BE2C (cell line): ENCODE measurements at places on chromosomes 13 and 19.

GRCh38 chr19:42276821-42277220 lies 7.8 kb downstream of the CIC start:
- no peak for DNase-seq

- DNase-seq = no peak
Observed at GRCh38 chr13:45717349-45717748, 15.2 kb downstream of the CBY2 start.

GRCh38 chr19:13597640-13598039 lies 91.4 kb upstream of the CACNA1A start:
- DNase-seq = peak; percentile 50

DNA sequence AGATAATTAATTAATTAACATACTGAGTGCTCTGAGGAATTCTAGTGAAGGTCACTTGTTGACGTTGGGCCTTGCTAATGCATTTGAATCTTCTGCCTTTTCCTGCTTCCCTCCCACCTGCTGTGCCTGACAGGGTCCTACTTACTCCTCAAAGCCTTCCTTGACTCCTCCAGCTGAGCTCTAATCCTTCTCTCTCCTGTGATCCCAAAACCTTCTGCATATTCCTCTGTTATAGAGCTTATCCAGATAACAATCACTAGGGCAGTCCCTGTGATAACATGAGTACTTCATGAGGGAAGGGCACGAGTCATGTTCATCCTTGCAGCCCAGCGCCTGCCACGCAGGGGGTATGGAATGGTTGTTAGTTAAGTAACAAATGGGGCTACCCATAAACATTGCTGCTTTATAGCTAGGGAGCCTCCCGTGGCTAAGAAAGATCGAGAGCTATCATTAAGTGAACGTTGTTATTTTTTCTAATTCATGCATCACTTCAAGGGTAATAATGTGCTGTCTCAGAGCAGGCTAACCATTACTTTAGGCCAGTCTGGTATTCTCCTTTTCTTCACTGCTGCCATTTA lies 19.1 kb upstream of the SPATA13 start:
- DNase-seq = no peak

DNA sequence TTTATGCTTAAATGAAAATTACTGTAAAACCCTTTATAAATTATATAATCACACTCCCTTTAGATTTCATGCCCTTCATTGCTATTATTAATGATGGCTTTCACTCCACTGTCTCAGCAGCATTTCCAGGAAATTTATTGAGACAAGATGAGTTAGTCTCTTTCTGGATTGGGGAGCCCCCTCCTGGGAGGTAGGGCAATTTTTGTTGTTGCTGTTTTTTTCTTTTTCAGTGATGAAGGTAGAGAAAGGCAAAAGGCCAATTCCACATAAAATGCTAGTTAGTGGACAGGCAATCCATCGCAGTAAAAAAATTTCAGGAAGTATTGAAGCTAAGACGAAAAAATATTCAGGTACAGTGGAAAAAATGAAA lies 80.2 kb downstream of the TEX26 start:
- no peak for DNase-seq

GRCh38 chr19:57210381-57210780 lies 19.1 kb downstream of the ZNF264 start:
- no peak for DNase-seq

GRCh38 chr13:59483501-59484145 lies 680.1 kb downstream of the DIAPH3 start:
- DNase-seq = peak; percentile 29

DNA sequence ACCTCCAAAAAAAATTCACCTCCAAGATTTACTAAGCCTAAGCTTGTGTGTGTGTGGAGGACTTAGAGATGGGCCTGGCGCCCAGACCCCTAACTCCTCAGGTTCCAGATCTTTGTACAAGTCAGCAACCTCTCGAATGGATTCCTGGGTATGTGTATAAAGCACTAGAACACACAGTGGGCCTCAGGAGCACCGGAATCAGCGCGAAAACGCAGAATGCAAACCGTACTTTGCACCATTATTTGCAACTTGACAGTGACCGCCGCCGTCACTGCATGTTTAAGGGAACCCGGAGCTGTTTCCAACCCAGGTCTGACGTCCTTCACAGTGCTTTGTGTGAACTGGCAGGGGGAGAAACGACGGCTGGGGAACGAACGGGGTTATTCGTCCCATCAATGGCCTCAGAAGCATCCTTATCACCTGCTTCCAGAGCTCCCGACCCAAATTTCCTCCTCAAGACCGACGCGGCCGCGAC lies 688 bp downstream of the ZNF606 start:
- DNase-seq = peak; percentile 23

DNA sequence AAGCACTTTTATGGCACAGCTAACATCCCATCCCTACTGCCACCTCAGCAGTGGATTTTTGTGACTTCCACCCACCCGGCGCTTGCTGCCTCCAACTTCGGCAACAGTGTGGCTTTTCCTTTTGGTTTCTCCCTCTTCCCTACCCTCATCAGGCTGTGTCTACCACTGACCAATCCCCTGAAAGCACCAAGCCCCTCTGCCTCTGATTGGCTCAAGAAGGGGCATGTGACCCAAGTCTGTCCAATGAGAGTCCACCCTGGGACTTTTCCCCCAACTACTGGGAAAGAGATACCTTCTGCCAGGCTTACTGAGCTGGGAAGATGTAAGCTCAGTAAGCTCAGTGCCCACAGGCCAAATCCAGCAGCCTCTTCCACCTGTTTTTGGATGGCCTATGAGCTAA lies 5.8 kb downstream of the SMIM7 start:
- DNase-seq = peak; percentile 43

DNA sequence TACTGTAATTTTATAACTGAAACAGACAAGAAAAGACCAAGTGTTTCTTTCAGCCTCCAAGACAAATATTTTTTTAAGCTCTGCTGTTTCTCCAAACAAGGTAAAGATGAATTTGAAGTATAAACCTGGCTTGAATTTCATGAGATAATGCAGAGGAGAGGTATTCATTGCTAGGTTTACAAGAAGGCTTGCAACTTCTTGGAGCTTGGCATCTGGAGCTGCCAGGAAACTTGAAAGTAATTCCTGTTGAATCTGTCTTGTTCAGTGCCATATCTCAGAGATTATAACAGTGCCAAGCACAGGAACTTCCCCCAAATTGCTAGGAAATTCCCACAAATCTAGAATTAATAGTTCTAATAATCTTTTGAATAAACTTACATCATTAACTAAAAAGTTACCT lies 70.9 kb downstream of the CDK8 start:
- DNase-seq = no peak

- no peak for DNase-seq
Observed at GRCh38 chr13:109651854-109652253, 134.5 kb downstream of the IRS2 start.

- DNase-seq = no peak
Observed at GRCh38 chr13:21694831-21695230, 24.0 kb downstream of the FGF9 start.

DNA sequence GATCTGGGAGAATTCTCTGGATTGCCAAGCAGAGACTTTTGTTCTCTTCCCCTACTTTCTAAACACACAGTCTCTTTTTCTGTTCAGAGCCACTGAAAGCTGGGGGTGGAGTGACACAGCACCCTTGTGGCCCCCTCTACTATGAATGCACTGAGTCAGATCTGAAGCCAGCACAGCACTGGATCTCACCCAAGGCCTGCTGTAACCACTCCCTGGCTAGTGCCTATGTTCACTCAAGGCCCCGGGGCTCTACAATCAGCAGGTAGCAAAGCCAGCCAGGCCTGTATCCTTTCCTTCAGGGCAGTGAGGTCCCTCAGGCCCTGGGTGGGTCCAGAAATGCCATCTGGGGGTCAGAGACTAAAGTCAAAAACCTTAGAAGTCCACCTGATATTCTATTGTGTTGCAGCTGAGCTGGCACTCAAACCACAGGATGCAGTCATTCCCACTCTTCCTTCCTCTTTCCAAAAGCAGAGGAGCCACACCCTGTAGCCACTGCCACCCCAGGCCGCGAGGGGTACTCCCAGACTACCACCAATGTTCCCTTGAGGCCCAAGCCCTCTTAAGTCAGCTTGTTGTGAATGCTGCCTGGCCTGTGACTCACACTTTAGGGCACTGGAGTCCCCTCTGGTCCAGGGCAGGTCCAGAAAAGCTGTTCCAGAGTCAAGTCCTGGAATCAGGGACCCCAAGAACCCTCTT lies 110.1 kb upstream of the RXFP2 start:
- no peak for DNase-seq

DNA sequence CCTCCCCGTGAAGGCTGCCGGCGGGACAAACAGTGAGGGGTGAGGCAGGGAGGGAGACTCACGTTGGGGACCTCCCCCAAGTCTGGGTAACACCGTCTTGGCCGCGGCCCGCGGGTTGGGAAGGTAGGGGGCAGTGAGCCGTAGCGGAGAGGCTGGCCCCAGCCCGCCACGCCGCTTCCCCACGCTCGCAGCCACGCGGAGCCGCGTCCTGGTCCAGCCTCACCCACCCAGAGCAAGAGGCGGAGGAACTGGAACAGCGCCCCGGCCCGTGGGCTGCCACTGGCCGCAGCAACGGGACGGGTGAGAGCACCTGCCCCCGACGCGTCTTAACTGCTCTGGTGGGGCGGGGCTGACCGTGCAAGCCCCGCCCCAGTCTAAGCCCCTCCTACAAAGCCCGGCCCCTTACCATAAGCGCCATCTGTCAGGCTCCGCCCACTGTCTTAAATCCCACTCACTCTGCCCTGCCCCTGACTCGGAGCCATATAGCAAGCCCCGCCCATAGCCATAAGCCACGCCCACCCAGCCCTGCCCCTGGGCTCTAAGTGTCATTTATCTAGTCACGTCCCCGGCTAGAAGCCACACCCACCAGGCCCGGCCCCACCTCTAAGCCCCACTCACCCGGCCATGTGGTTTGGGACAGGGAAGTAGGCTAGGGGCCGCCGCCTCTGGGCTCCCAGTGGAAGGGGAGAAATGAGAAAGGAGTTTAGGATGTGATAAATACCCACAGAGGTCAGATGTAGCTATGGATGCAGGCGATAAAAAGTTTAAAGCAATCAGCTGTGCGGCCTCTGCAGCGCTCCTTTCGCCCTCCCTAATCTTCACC lies 2.1 kb upstream of the CCL25 start:
- peak; percentile 96 for DNase-seq

GRCh38 chr19:41001243-41001971 lies 10.3 kb downstream of the CYP2B6 start:
- no peak for DNase-seq

- DNase-seq = no peak
Observed at GRCh38 chr19:40415768-40416167, 2.6 kb upstream of the PRX start.

DNA sequence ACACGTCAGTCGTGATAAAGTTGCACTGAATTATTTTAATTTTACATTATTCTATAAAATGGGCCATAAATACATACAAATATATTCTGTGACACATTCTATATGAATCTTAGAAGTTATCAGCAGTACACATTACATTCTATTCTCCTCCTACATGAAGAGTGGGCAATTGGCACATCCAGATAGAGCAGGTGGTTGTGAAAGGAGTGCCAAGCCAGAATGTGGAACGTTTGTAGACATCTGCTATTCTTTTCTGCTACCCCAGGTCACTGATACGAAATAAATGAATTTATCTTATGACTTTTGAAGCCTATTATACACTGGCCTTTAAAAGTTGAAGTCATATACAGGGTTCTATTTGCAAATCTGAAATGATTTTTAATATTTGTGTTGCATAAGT lies 373.2 kb downstream of the PCDH17 start:
- no peak for DNase-seq

- no peak for DNase-seq
Observed at GRCh38 chr13:46717275-46717674, 79.7 kb downstream of the ESD start.

DNA sequence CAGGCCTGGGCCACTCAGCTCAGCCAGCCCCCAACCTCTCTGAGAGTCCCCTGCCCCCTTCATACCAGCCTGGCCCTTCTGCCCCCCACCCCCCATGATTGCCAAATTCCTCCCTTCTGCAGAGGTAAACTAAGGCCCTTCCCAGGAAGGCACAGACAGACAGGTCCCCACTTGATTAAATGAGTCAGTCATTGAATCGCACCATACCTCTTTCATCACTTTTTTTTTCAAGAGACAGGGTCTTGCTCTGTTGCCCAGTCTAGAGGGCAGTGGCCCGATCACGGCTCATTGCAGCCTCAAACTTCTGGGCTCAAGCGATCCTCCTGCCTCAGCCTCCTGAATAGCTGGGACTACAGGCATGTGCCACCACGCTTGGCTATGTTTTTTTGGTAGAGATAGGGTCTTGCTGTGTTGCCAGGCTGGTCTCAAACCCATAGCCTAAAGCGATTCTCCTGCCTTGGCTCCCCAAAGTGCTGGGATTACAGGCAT lies 6.0 kb downstream of the PODNL1 start:
- no peak for DNase-seq

DNA sequence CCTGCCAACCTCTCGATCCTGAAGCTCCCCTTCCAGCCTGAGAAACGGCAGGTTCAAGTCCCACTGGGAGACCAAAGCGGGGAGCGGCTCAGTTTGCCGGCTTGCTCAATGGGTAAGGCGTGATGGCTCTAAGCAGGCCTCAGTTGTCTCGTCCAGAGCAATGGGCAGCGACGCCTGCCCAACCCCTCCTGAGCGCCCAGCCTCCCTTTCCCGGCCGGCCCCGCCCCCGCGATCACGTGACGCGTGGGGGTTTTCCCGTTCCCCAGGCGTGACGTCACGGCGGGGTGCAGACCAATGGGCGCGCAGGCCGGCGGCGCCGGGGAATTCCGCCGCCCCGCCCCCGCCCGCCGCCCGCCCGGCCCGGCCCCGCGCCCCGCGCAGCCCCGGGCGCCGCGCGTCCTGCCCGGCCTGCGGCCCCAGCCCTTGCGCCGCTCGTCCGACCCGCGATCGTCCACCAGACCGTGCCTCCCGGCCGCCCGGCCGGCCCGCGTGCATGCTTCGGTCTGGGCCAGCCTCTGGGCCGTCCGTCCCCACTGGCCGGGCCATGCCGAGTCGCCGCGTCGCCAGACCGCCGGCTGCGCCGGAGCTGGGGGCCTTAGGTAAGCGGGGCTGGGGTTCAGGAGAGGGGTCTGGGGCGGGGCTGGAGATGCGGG lies at the start of gene RELB:
RELB (plus strand) TSS at position 378 of the 653 bp plus-strand sequence; CDS start at position 494, 116 bp downstream.
- peak; percentile 96 for DNase-seq

- DNase-seq = no peak
Observed at GRCh38 chr13:41365631-41366030, 54.6 kb downstream of the NAA16 start.

DNA sequence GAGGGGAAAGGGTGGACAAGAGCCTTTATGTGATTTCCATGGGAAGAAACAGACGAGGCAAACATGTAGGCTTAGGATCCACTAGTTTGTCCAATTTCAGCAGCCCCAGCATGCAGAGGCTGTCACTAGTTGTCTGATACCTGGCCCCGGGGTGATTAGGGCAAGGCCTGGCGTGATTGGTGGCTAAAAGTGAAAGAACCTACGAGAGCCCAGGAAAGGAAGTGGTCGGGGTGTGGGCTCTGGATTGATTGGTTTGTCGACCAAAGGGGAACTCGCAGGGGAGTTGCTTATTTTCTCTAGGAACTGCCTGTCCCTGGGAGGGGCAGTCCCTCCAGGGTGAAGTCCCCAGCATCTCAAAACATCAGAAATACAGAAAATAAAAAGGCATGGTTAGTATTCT lies 64.2 kb upstream of the UQCRFS1 start:
- DNase-seq = no peak
